ENCODE measurements at places on chromosomes 3 and 15.

GRCh38 chr15:43769584-43770228 lies 7.1 kb downstream of the ELL3 start:
- ATAC-seq, result peak; percentile 61
- no peak overlapping the region for H3K27ac ChIP-seq
- no peaks in the 10 kb centered on the region for H3K27me3 ChIP-seq
- peaks cover 64% of the 10 kb centered on the region for H3K36me3 ChIP-seq

- no peak overlapping the region for H3K4me3 ChIP-seq
- H3K27me3 ChIP-seq, result peaks cover 12% of the 10 kb centered on the region
- peak; percentile 51 for ATAC-seq
- H3K27ac ChIP-seq, result no peak overlapping the region
- H3K4me1 ChIP-seq, result no peaks in the 10 kb centered on the region
- H3K36me3 ChIP-seq, result no peaks in the 10 kb centered on the region
These were observed 19.5 kb upstream of the COMMD2 start for GRCh38 chr3:149771652-149772271.

DNA sequence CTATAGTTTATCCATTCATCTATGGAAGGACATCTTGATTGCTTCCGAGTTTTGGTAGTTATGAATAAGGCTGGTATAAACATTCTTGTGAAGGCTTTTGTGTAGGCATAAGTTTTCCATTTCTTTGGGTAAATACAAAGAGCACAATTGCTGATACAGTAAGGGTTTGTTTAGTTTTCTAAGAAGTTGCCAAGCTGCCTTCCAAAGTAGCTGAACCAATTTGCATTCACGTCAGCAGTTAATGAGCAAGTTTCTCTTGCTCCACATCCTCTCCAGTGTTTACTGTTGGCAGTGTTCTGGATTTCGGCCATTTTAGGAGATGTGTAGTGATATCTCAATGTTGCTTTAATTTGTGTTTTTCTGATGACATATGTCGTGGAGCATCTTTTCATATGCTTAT lies 34.2 kb downstream of the GABRA5 start:
- H3K27ac ChIP-seq, result no peak overlapping the region
- H3K4me1 ChIP-seq, result no peaks in the 10 kb centered on the region
- H3K27me3 ChIP-seq, result no peaks in the 10 kb centered on the region
- peaks cover 6% of the 10 kb centered on the region for H3K36me3 ChIP-seq

GRCh38 chr15:58477170-58477569 lies 45.4 kb downstream of the LIPC start:
- H3K27me3 ChIP-seq, result peaks cover 24% of the 10 kb centered on the region
- no peak overlapping the region for H3K27ac ChIP-seq
- no peaks in the 10 kb centered on the region for H3K36me3 ChIP-seq
- ATAC-seq, result no peak

GRCh38 chr3:13105181-13105895 lies 32.1 kb upstream of the IQSEC1 start:
- peak overlapping the region; percentile 56 for H3K27ac ChIP-seq
- H3K27me3 ChIP-seq, result no peaks in the 10 kb centered on the region
- H3K4me3 ChIP-seq, result no peak overlapping the region
- peaks cover 3% of the 10 kb centered on the region for H3K4me1 ChIP-seq
- no peak for ATAC-seq

- H3K4me1 ChIP-seq, result no peaks in the 10 kb centered on the region
- ATAC-seq, result no peak
- no peak overlapping the region for H3K27ac ChIP-seq
- H3K36me3 ChIP-seq, result no peaks in the 10 kb centered on the region
These were observed 104.7 kb upstream of the ROBO1 start for GRCh38 chr3:79872483-79872882.

GRCh38 chr15:91411586-91411985 lies 311.5 kb downstream of the SV2B start:
- H3K27ac ChIP-seq, result no peak overlapping the region
- peaks cover under 1% of the 10 kb centered on the region for H3K27me3 ChIP-seq
- no peak for ATAC-seq
- no peaks in the 10 kb centered on the region for H3K4me1 ChIP-seq

- H3K27ac ChIP-seq, result no peak overlapping the region
- peak; percentile 50 for ATAC-seq
- H3K4me3 ChIP-seq, result no peak overlapping the region
- no peaks in the 10 kb centered on the region for H3K27me3 ChIP-seq
- H3K36me3 ChIP-seq, result no peaks in the 10 kb centered on the region
These were observed 4.3 kb downstream of the DAZL start for GRCh38 chr3:16600780-16601536.

DNA sequence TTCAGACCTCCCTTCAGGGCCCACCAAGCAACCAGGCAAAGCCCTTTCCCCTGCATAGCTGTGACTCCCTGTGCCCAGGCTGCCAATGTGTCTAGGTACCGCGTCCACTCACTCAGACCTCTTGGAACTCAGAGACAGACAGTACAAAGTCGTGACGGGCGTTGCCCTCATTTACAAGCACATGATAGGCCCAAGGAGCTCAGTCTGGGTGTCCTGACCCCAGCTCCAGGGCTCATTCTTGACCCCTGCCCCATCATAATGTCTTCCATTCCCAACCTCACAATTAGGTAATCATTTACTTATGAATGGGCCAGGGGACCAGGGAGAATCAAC lies 56.0 kb downstream of the KLF13 start:
- H3K4me1 ChIP-seq, result peaks cover 29% of the 10 kb centered on the region
- H3K36me3 ChIP-seq, result peaks cover 36% of the 10 kb centered on the region
- H3K27ac ChIP-seq, result peak overlapping the region; percentile 28

- peaks cover 21% of the 10 kb centered on the region for H3K36me3 ChIP-seq
- no peak overlapping the region for H3K4me3 ChIP-seq
- peaks cover 39% of the 10 kb centered on the region for H3K4me1 ChIP-seq
- no peaks in the 10 kb centered on the region for H3K27me3 ChIP-seq
These were observed 21.4 kb downstream of the ZBTB38 start for GRCh38 chr3:141389703-141390102.

- H3K27me3 ChIP-seq, result peaks cover 22% of the 10 kb centered on the region
- no peaks in the 10 kb centered on the region for H3K4me1 ChIP-seq
- H3K36me3 ChIP-seq, result no peaks in the 10 kb centered on the region
- no peak overlapping the region for H3K27ac ChIP-seq
- H3K4me3 ChIP-seq, result no peak overlapping the region
These were observed 230.7 kb upstream of the LYSMD4 start for GRCh38 chr15:99963976-99964375.

GRCh38 chr3:38689774-38690173 lies 40.3 kb upstream of the SCN5A start:
- no peak overlapping the region for H3K4me3 ChIP-seq
- ATAC-seq, result no peak

DNA sequence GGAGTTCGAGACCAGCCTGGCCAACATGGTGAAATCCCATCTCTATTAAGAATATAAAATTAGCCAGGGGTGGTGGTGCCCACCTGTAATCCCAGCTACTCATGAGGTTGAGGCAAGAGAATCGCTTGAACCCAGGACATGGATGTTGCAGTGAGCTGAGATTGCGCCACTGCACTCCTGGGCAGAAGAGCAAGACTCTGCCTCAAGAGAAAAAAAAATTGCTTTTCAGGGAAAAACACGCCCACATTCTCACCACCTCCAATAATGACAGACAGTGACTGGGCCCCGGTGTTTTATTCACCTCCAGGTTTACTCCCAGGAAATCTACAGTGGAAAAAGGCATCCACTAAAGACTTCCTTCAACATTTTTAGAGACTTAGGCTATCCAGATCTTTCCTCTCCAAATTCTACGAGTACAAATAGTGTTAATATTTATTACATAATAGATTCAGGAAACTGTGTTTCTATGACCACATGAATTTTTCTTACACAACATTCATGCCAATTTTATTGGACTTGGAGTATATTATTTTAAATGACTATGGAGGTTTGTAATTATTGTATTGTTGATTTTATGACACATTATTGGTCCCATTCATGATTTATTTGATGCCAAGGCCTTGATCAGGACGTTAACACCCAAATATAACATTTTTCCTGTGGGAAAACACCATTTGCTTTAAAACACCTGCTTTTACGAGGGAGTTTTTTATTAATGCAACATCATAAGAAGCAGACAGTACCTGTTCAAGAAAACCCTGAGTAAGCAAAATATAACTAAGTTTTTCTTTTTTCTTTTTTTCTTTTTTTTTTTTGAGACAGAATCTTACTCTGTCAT lies 26.6 kb downstream of the IGF2BP2 start:
- no peaks in the 10 kb centered on the region for H3K36me3 ChIP-seq
- ATAC-seq, result no peak
- peaks cover 33% of the 10 kb centered on the region for H3K27me3 ChIP-seq
- no peak overlapping the region for H3K27ac ChIP-seq

GRCh38 chr15:44729408-44730127 lies 6.8 kb upstream of the TRIM69 start:
- peak overlapping the region; percentile 98 for H3K27ac ChIP-seq
- H3K27me3 ChIP-seq, result no peaks in the 10 kb centered on the region
- H3K4me1 ChIP-seq, result peaks cover 60% of the 10 kb centered on the region
- ATAC-seq, result peak; percentile 24
- peak overlapping the region; percentile 99 for H3K4me3 ChIP-seq

GRCh38 chr3:172696357-172696756 lies 14.5 kb downstream of the NCEH1 start:
- peaks cover 28% of the 10 kb centered on the region for H3K4me1 ChIP-seq
- peaks cover 14% of the 10 kb centered on the region for H3K36me3 ChIP-seq
- H3K27me3 ChIP-seq, result no peaks in the 10 kb centered on the region
- no peak overlapping the region for H3K4me3 ChIP-seq
